ENCODE measurements at places on chromosomes 1 and 21. TPM values are rescaled to one million over a fixed set of nuclear protein-coding genes. Genes with fewer than 3 reads are reported as not detected.

DNA sequence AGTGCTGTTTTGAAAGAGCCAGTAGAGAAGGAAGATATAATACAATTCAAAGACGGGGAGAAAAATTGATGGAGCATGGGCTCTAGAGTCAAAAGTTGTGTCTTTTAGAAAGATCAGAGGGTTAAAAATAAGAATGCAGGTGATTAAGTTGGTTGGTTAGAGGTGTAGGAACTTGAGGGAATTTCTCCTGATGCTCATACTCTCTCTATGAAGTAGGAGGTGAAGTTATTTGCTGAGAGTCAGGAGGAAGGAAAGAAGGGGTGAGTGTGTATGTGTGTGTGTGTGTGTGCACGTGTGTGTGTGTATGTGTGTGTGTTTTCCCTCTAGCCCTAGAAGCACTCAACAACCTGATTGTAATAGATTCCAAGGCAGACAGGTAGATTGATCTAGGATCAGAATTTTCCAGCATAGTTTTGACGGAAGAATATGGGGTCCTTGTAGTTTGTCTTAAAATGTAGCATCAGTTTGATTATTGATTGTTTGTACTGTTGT lies 88.3 kb upstream of the MACF1 start:
- no peak for DNase-seq

- no peak for DNase-seq
These were observed 462.7 kb downstream of the CAMTA1 start for GRCh38 chr1:7247791-7248548.

DNA sequence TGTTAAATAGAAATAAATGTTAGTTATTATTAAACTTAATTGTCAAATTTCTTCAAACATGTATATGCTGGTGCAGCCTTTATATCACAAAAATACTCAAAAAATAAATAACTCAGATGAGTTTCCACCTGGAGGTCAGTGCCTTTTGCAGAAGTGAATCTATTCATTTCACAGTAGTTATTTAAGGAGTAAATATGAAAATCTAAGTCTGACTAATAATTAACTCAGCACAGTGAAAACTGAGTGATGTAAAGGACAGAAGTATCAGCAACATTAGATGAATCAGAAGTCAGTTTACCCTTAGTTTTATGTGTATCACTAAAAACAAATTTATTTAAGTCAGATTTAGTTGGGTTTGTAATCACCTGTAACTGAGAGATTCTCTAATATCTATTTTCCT lies 2135.4 kb downstream of the MRPL39 start:
- no peak for DNase-seq

DNA sequence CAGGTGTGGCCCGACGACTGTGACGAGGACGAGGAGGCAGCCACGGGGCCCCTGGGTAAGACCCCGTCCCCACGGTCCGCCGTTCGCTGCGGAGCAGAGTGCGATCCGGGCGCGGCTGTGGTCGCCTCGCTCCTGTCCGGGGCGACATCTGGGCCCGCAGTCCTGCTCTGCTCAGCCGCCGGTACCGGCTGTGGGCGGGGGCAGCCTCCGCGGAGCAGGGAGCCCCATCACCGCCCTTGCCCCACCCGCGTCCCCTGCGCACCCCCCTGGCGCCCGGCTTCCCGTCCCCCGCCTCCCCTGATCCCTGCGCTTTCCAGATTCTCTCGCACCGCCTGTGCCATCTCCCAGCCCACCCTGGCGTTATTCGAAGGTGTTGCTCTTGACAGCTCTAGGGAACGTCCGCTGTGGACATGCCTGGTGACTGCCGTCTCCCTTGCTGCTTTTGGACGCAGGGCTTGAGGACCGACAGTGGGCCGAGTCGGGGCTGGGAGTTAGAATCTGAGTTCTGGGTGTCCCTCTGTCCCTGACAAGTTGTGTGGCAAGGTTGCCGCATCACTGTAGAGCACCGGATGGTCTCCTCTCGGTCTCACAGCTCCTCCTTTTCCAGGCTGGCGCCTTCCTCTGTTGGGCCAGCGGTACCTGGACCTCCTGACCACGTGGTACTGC lies 596 bp downstream of the TOR3A start:
- peak; percentile 39 for DNase-seq

- no peak for DNase-seq
These were observed 161.5 kb upstream of the C1orf174 start for GRCh38 chr1:4061521-4062031.

GRCh38 chr1:239814306-239814881 lies 277.3 kb upstream of the FMN2 start:
- no peak for DNase-seq

DNA sequence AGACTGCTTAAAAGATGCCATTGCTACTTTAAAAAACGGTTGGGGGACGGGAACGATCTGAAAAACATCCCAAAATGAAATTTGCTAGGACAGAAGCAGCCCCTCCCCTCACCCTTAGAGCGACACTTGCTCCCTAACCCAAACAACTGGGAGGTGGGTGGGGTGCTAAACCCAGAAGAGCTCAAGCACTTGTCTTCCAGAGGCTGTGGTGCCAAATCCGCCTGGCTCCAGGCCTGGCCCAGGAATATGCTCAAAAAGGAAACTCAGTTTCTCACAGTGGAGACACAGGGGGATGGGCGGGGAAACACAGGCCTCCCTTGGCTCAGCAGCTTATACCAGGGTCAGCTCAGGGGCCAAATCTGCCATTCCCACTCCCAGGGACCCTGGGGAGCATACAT lies 644 bp upstream of the PBXIP1 start:
- DNase-seq = no peak

RXFP4 gene
- not detected for total RNA-seq

GRCh38 chr1:96360036-96360795 lies 361.4 kb upstream of the PTBP2 start:
- no peak for DNase-seq

- DNase-seq = no peak
These were observed 23.4 kb downstream of the ARID1A start for GRCh38 chr1:26719205-26719604.

GRCh38 chr1:198119906-198120305 lies 36.9 kb upstream of the NEK7 start:
- no peak for DNase-seq

- no peak for DNase-seq
These were observed 18.4 kb upstream of the C1QA start for GRCh38 chr1:22618056-22618455.

GRCh38 chr21:30829659-30830058 lies at the start of gene KRTAP7-1:
KRTAP7-1 (minus strand) TSS chr21:30829759; CDS start chr21:30829698, 61 bp downstream.
- DNase-seq = no peak

PTPRU gene
- 29.8 TPM for total RNA-seq

RHD gene
- not detected for total RNA-seq

- no peak for DNase-seq
These were observed 148.4 kb downstream of the COP1 start for GRCh38 chr1:176058686-176059085.

GRCh38 chr1:209549443-209550205 lies 33.9 kb upstream of the CAMK1G start:
- DNase-seq = no peak

- no peak for DNase-seq
These were observed 158.7 kb upstream of the EDN2 start for GRCh38 chr1:41642922-41643821.

GRCh38 chr1:70871790-70872189 lies 175.8 kb downstream of the PTGER3 start:
- no peak for DNase-seq

- DNase-seq = peak; percentile 74
These were observed 1.2 kb downstream of the S100A10 start for GRCh38 chr1:151992303-151993083.

DNA sequence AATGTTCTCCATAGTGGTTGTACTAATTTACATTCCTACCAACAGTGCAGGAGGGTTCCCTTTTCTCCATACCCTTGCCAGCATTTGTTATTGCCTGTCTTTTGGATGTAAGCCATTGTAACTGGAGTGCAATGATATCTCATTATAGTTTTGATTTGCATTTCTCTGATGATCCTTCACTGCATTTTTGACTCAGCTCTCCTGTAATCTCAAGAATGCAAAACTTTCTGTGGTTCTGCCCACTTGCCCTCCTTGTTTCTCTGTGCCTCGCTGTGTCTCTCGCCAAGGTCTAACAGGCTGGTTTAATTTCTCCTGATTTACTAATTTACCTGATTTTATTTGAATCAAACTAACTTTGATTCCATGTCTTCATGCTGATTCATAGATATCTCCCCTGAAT lies 407.9 kb downstream of the ZP4 start:
- no peak for DNase-seq
